ENCODE measurements at places on chromosomes 3 and 15.

GRCh38 chr3:125010393-125010792 lies 45.4 kb downstream of the HEG1 start:
- no peak for DNase-seq

GRCh38 chr3:159732172-159733111 lies 256.2 kb upstream of the IL12A start:
- peak; percentile 76 for DNase-seq

GRCh38 chr3:117736846-117737245 lies 1027.3 kb downstream of the TUSC7 start:
- no peak for DNase-seq

GRCh38 chr3:152834776-152835600 lies at the start of gene P2RY1:
Gene P2RY1, plus strand, starts transcription at chr3:152835131. Its CDS starts 652 bp downstream, at chr3:152835783.
- peak; percentile 82 for DNase-seq
